Spinal cord (tissue), 10 donors: ENCODE measurements at places on chromosomes 3 and 15. TPM values are rescaled to one million over a fixed set of nuclear protein-coding genes. Genes with fewer than 3 reads are reported as not detected.

Gene SCN11A
- 44.3 TPM for total RNA-seq

GRCh38 chr3:14288833-14289451 is 110.3 kb downstream of the LSM3 start:
- DNase-seq: no peak

Gene AGBL1
- total RNA-seq: 1.1 TPM

DNA sequence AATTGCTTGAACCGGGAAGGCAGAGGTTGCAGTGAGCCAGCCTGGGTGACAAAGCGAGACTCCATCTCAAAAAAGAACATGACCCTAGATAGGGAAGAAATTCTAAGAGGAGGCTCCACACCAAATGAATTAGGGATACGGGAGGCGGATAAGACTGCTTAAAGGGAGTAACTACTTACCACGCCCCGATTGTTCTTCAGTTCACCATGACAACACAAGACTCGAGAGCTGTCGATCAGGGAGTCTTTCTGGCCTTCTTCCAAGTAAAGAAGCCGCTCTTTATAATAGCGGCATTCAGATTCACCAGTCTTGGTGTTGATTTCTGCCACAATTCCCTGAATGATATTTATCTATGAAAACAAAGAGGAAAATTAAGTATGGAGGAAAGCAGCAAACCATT is 53.9 kb upstream of the TASOR start:
- DNase-seq: peak; percentile 80

GRCh38 chr3:140343211-140344081 is 334.4 kb upstream of the TRIM42 start:
- no peak for DNase-seq
